ENCODE measurements at places on chromosomes 13 and 19. TPM values are rescaled to one million over a fixed set of nuclear protein-coding genes. Genes with fewer than 3 reads are reported as not detected.

The LILRB5 gene
- total RNA-seq = 0.05 TPM

The NFKBIB gene
- 59.1 TPM for total RNA-seq

The PGLYRP1 gene
- total RNA-seq = not detected

The ZNF555 gene
- total RNA-seq = 1.4 TPM

The KLF2 gene
- 13.5 TPM for total RNA-seq

The CNFN gene
- 39.9 TPM for total RNA-seq

The SIGLECL1 gene
- total RNA-seq = not detected

The HIPK4 gene
- total RNA-seq = 0.16 TPM

The CCL25 gene
- total RNA-seq = not detected

The SERP2 gene
- not detected for total RNA-seq

The TEX29 gene
- total RNA-seq = not detected

The ZNF99 gene
- not detected for total RNA-seq

The SYNE4 gene
- 0.15 TPM for total RNA-seq

The GNG14 gene
- total RNA-seq = not detected

The TINCR gene
- total RNA-seq = 1.9 TPM

The ZNF208 gene
- not detected for total RNA-seq

Data from A549 treated with dexamethasone at 1 μM for 4 hours (cell line).